KG1 (cell line): ENCODE measurements at places on chromosomes 5 and 9.

DNA sequence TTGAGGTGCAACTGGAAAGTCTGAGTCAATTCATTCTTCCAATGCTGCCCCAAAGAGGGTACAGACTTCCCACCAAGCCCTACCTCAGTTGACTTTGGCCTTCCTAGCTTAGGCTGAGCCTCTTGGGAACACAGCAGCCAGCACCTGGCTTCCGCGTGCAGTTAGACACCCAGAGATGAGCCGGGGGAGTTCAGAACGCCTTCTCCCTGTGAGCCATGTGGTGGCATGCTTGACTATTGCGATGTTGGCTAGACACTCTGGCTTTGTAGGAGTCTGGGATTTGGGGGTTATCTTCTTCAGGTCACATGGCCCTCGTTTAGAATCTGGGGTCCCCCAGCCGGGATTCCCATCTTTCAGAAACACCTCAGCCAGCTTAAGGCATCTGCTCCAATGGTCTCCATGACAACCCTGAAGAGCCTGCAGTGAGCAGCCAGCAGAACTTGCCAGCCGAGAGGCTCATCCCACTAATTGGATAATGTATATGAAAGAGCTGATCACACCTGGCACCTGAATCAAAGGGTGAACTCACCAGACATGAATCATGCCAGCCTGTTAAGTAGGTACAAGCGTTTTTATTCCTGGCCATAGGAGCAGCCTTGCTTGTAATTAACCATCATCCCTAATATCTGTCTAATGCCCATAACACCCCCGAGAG lies 167.5 kb downstream of the SYK start:
- no peak for DNase-seq

GRCh38 chr9:32403567-32404260 lies 19.3 kb downstream of the ACO1 start:
- no peak for DNase-seq

DNA sequence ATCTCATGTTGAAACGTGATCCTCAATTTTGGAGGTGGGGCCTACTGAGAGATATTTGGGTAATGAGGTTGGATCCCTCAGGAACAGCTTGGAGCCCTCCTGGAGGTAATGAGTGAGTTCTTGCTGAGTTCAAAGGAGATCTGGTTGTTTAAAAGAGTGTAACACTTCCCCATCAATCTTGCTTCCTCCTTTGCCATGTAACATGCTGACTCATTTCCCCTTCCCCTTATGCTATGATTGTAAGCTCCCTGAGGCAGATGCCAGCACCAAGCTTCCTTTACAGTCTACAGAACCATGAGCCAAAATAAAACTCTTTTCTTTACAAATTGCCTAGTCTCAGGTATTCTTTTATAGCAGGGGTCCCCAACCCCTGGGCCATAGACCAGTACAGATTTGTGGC lies 352.3 kb downstream of the SLCO4C1 start:
- no peak for DNase-seq

DNA sequence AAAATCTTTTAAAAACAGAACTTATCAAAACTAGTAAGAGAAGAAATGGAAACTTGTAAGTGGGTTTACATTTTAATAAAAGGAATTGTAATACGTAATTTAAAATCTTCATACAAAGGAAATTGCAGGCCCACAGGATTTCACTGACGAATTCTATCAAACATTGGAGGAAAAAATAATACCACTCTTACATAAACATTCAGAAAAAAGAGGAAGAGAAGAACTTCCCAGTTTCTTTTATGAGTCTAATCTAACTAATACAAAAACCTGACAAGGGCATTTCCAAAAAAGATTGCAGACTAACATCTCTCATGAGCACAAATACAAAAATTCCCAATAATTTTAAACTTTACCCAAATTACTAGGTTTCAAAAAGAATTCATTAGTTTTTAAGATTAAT lies 149.0 kb downstream of the RANBP17 start:
- no peak for DNase-seq

GRCh38 chr5:150258130-150258529 lies 31.4 kb downstream of the CAMK2A start:
- DNase-seq, result no peak

DNA sequence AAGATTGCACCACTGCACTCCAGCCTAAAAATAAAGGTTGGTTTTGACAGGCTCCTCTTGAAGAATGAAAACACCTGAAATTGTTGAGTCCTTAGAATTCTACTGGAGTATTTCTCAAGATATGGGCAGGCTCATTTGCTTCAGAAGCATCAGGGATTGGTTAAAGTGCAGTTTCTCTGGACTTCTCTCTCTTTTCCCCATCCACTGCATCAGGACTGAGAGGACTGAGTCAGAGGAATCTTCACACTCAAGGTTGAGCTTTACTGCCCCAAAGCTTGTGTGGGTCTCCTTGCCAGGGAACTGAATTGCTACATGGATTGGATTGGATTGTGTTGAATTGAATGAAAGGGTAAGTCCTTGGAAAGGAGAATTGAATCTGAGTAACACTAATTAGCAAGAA lies 7.5 kb upstream of the CCDC69 start:
- no peak for DNase-seq

- DNase-seq, result peak; percentile 61
These were observed 661.1 kb downstream of the PTPRD start for GRCh38 chr9:9951556-9952160.

DNA sequence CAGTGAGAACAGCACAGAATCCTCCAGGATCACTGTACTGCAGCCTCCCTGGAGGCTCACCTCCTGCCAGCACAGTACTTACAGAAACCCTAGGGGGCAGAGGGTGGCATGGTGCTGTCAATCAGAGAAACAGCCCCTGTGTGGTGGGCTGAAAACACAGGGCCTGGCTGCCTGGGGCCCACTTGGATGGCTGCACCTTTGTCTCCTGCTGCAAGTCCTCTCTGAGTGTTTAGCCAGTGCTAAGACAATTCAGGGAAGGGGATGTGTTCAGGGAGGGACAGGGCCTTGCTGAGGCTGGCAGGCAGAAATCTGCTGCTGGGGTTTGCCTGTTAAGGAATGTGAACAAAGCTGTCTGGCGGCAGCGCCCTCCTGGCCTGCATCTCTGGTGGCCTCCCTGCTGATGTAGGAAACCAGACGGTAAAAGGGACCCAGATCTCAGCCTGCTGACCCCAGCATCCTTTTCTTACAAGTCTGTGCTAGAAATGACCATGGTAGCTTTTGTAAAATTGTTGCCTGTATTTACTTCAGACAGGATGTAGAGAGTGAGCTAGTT lies 39.5 kb downstream of the PRRC2B start:
- DNase-seq, result no peak

DNA sequence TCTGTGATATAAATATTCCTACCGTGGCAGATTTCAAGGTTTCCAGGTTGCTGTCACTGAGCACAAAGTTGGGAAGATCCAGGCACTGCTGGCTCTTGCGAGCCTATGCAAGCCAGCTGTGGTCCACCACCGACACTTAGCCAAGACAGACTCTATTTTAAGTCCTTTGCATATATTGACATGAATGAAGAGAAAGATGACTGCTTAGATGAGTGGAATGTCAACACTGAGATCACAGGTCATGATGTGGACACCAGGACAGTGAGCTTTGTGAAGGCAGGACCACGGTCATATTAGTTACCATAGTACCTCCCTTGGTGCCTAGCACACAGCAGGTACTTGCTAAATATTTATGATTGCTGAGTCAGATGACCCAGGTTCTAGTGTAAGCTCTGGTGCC lies 217.0 kb downstream of the PAPPA start:
- DNase-seq, result no peak

DNA sequence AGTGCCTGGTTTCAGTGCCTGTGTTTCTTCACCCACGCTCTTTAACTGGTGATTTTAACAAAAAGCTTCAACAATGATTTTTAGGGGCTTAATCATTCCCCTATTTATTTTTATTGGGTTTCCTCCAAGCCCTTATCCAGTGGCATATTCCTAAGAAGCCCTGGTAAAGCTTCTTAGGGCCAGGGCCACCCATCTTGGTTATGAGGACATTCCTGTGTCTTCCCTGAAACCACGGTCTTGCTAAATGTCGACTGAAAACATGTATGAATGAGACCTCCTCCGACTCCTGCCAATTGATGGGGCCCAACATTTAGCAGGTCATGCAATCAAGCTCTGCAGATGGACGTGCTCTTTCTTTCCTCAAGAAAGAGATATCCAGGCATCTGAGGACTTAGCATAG lies 13.7 kb upstream of the CARTPT start:
- no peak for DNase-seq

- no peak for DNase-seq
These were observed 69.3 kb downstream of the MAMDC2 start for GRCh38 chr9:70112981-70113380.

DNA sequence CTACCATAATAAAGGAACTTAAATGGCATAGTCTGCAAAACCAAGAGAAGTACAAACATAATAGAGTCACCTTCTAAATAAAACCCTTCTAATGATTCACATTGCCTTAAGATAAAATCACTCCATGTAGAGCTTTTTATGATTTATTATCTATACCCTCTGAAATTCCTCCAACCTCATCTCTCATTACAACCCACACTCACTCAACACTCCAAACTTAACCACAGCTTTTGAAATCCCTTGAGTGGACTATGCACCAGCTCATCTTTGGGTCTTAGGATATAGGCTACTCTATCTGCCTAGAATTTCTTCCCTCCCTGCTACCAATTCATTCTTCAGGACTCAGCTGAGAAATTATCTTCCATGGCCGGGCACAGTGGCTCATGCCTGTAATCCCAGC lies 122.5 kb downstream of the CETN3 start:
- no peak for DNase-seq

DNA sequence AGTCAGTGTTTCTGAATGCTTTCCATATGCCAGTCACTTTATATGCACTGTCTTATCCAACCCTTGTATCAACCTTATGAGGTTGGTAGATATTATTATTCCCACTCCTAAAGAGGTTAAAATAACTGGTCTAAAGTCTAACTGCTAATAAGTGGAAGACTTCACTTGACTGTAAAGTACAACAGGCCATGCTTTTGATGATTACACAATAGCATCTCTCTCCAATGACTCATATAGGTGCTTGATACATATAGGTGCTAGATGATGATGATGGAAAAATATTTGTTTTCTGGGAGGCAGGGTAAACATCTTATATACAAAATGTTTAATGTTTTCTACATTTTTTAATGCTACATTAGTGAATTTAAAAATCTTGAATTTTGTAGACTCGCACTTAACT lies 75.9 kb upstream of the NR3C1 start:
- DNase-seq, result no peak

DNA sequence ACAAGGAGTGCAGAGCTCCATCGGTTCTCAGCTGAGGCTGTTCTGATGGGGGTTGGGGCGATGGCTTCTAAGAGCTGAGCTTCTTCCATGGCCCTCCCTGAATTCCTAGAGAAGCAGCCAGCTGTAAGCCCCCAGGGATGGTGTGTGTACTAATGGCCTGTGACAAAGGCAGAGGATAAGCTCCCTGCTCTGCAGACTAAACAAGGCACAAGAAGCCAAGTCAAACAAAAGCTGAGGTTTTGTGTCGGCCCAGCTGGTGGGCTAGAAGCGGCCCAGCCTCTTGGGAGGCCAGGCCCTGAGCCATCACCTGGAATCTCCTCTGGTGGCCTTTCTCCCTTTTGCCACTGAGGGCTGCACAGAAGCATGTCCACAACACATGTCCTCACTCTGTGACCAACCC lies 75.0 kb upstream of the XPA start:
- no peak for DNase-seq

- DNase-seq, result no peak
These were observed 2.2 kb upstream of the ELL2 start for GRCh38 chr5:95963650-95964410.

DNA sequence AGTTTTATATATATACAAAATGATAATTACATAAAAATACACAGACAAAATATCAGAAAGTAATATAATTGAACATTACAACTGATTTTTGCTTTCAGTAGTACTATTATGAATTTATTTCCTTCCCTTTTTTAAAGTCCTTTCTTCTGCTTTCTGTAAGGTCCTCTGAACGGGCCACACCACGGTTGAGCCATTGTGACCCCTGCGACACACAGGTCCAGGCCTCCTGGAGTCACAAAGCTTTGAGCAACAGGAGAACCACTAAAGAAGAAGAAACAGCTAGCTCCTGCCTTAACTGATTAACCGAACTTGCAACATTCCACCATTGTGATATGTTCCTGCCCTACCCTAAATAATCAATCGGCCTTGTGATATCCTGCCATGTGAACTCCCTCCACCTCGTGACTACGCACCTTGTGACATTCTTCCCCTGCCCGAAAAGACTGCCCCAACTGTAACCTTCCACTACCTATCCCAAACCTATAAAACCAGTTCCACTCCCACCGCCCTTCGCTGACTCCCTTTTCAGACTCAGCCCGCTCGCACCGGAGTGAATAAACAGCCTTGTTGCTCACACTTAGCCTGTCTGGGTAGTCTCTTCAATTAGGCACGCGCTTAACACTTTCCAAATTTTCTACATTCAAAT lies 375.0 kb upstream of the RFX3 start:
- DNase-seq, result no peak
